ENCODE measurements at places on chromosomes 7 and 10. TPM values are rescaled to one million over a fixed set of nuclear protein-coding genes. Genes with fewer than 3 reads are reported as not detected.

DNA sequence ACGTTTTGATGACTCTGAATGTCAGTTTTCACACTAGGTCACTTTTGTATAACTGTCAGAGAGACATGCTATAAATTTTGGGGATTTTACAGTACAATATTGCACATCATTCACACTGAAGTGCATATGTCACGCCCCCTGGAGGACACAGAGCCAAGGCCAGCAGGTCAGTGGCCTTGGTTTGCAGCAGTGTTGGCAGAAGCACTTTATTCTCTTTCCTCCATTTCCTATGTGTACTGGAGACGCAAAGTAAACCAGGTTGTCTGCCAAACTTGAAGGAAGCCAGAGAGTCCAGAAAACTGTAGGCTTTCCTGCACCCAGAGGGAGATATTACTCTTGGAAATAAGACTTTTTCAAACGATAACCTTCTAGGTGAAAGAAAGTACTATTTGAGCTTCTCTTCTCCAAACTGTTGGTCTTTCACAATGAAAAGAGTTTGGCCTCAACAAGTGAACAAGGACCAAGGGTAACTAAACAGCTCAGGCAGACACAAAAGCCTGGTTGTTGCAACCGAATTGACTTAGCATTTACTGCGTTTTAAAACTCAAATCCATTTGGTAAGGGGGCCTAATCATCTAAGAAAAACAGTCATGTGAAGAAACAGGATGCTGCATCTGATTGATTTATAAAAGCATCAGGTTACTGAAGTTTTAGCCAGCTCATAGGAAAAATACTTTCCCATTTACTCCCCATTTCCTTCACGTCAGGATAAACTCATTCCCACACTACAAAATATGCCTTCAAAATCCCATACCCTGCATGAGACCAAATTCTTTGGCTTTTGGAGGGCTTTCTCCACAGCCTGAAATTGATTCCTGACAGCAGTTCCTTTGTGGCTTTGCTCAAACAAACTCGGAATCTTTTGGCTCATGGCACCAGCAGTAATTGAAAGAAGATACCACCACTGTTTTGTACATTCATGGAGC is 83.0 kb upstream of the SEC61G start:
- DNase-seq, result peak; percentile 66

DNA sequence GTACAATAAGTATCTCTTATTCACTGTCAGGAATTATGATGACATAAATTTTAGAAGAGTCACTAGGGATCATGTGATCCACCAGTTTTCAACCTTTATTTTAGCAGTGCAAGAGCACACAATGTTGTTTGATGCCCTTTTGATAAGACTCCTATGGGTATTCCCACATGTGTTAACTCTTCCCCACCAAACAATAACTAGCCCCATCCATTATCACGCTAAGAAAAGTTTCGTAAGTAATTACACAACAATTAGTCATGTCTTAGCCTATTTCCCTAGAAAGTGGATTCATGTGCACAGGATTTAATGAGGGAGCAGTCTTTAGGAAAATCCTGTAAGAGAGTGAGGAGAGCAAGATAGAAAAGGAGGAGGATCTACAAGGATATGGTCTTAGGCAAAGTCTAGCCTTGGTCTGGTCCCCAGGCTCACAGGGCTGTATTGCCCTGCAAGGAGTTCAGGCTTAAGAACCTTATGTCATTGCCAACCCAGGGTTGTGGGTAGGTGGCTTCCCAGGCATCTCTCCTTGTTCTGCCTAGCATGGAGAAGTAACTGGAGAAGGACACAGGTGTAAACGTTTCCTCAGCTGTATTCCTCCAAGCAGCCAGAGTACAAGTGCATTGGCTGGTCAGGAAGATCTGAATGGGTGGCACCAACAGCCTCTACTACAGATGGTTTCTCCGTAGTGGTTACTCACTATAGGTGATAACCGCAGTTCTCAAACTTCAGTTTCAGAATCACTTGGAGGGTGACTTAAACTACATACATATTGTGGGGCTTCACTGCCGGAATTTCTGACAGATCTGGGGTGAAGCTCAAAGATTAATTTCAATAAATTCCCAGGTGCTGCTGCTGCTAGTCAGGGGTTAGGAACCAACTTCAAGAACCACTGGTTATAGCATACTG is 574.5 kb downstream of the SUGCT start:
- DNase-seq, result peak; percentile 26

DNA sequence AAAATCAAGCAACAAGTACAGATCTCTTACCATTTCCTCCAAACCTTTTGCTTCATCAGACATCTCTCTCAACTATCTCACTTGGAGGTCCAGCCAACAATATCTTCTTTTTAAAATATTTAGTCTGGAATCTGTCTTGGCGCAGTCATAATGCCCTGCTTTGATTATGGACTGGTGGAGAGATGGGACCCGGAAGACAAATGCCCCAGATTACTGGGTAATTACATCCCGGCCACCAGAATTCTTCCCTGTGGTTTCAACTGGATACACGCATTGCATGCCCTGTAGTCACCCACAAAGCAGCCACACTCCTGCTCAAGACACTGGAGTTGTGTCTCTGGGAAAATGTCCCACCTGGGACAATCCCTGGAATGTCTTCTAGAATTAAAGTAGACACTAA is 65.5 kb downstream of the BPGM start:
- DNase-seq, result peak; percentile 90

WASHC2C gene
- total RNA-seq, result 11.8 TPM

DNA sequence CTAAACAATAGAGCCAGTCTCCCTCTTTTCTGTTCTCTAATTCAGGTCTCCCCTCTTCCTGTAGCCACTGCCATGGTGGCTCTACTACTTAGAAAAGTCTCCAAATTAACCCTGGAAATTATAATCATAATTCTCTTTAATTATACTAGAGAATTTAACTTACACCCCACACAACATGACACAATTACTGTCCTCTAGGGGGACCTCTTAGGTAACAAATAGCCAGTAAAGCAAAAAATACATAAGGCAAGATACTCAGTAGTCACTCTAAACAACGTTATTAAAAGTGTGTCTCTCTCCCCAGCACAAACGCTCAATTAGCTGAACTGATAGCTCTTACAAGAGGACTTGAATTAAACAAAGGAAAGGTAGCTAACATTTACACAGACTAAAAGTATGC is 44.3 kb upstream of the ZNF107 start:
- DNase-seq, result no peak

DNA sequence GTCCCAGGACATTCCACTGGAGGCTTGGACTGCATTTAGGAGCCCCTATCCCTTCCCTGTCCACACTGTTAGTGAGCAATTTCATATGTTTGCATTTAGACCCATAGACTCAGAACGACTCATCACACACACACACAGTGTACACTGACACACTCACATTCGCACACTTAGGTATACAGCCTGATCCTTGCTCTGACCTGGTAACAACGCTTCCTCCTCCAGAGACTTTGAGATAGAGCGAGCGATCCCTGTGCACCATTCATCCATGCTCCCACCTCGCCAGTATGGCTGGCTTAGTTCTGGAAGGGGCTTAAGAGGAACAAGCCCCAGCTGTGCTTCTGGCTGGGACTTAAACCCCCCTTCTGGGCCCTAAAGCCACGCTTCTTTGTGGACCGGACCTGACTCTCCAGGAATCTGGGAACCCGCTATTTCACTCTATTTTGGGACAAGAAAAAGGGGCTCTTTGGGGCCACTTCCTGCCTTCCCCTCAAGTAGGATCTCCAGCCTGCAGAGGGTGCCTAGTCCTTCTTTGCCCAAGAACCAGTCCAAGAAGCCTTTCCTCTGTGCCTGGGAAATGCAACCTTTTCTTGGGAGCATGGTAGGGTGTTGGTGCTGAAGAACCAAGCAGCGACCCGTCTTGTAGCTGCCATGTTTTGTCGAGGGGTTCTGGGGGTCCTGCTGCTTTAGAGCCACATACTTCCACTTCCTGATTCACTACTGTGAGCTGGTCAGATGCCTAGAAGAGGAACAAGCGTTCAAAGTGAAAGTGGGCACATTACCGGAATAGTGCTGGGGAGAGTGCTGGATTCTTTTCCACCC is 1.1 kb upstream of the HOXA13 start:
- no peak for DNase-seq

- no peak for DNase-seq
These were observed 30.6 kb downstream of the SMNDC1 start for GRCh38 chr10:110274072-110274627.

NODAL gene
- total RNA-seq, result not detected

PRSS37 gene
- not detected for total RNA-seq

DNA sequence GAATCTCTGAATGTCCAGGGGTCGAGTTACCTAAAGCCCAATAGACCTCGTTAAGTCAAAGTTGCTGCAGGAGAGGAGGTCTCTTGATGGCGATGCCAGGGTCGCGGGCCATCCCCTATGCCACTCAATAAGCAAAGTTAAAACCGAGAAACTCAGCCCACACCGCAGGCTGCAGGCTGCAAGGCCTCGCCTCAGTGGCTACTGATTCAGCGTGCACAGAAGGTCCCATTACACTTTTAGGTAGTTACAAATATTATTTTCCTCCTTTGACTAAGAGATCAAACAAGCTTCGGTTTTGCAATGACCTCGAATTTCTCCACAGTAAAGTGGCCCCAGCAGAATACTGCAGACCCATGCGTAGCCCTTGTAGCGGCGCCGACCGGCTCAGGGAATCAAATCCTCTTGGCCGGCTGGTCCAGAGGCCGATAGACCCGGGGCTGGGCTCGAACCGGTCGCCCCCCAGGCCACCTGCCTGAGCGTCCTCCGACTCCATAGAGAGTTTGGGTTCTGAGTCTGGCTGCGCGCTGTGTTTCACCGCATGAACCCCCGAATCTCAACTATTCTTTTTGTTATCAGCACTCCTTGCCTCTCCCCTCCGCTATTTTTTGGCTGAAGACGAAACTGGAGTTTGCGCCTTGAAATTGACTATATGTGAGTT is 2.3 kb downstream of the C1QL3 start:
- no peak for DNase-seq

DNA sequence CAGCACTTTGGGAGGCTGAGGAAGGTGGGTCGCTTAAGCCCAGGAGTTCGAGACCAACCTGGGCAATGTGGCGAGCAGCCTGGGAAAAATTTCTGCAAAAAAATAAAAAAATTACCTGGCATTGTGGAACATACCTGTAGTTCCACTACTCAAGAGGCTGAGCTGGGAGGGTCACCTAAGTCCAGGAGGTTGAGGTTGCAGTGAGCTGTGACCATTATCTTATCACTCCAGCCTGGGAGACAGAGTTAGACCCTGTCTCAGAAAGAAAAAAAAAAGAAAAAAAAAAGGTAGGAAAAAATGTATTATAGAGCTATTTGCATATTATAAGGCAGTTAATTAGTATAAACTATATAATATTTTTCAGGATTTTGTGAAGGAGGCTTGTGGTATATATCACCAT is 11.0 kb upstream of the TSPAN13 start:
- DNase-seq, result no peak

- DNase-seq, result no peak
These were observed 822 bp downstream of the ZC3HAV1L start for GRCh38 chr7:139034855-139035585.

DNA sequence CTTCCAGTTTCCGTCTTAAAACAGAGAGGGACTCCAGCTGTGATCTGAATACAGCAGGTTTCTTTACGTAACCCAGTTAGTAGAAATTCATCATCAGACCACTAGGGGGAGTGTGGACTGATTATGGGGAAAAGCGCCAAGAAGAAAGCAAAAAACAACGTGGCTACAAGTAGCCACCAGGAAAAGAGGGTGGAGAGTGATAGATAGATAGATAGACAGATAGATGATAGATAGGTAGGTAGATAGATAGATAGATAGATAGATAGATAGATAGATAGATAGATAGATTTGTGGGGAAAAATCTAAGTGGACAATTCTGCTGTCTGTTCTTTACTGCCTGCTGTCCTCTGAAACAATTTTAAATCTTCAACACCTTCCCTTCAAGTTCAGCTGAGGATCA is 12.7 kb upstream of the AKR1B10 start:
- peak; percentile 80 for DNase-seq

- peak; percentile 80 for DNase-seq
These were observed 35.5 kb upstream of the BICC1 start for GRCh38 chr10:58477122-58477521.
